ENCODE measurements at places on chromosomes 13 and 19.

- no peak for DNase-seq
These were observed 279.3 kb upstream of the KLF12 start for GRCh38 chr13:74413482-74413881.

- DNase-seq = no peak
These were observed 81.2 kb upstream of the ABCC4 start for GRCh38 chr13:95382411-95382810.

DNA sequence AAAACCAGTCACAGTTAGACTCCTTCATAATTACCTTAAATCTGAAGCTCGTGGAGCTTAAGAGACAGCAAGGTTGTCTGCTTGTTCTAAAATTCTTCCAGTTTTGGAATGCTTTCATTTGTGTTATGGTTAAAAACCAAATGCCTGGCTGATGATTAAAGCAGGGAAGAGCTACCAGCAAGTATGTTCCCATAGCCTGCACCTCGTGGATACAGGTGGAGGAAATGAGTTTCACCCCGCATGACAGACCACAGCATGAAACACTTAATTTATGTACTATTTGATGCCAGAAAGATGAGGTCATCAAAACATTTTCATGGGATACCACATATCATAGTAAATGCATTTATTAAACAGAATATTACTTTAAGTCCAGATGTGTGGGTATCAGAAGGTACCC lies 416 bp upstream of the DOCK9 start:
- peak; percentile 87 for DNase-seq

GRCh38 chr19:1045247-1045603 lies 5.3 kb downstream of the ABCA7 start:
- DNase-seq = no peak

DNA sequence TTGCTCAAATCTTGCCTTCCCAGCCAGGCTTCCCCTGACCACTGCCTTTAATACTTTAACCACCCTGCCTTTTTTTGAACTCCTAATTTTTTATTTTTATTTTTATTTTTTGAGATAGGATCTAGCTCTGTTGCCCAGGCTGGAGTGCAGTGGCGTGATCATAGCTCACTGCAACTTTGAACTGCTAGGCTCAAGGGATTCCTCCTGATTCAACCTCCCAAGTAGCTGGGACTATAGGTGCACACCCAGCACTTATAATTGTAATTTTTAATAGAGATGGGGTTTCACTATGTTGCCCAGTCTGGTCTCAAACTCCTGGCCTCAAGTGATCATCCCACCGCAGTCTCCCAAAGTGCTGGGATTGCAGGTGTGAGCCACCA lies 21.7 kb upstream of the FBXO27 start:
- no peak for DNase-seq

GRCh38 chr13:18212873-18213272 lies 968.8 kb downstream of the TUBA3C start:
- DNase-seq = no peak

Data from astrocyte of the hippocampus (primary cell).